Stimulated activated CD4-positive, alpha-beta T cell treated with anti-CD3 and anti-CD28 coated beads, Interleukin-4, amount 100 ng/mL, for 4 hours (primary cell): ENCODE measurements at places on chromosomes 3 and 15.

DNA sequence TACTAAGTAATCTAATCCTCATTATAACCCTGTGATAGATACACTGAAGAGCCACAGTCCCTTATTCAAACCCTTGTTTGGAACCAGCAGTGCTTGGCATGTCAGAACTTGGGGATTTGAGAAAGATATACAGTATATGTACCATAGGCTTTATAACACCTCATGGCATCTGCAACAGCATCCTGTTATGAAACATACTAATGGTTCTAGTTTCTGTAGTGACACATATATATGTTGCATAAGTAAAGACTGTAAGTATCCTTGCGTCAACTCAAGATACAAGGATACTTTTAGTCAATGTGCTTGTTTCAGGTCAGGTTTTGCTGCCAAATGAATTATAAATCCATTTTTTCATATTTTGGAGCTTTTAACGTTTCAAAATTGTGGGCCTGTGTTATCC is 58.5 kb downstream of the CCNL1 start:
- DNase-seq, result no peak

GRCh38 chr15:60708684-60709083 is 229.7 kb upstream of the ICE2 start:
- no peak for DNase-seq

- no peak for DNase-seq
Observed at GRCh38 chr15:36066757-36067156, 512.7 kb upstream of the CDIN1 start.

DNA sequence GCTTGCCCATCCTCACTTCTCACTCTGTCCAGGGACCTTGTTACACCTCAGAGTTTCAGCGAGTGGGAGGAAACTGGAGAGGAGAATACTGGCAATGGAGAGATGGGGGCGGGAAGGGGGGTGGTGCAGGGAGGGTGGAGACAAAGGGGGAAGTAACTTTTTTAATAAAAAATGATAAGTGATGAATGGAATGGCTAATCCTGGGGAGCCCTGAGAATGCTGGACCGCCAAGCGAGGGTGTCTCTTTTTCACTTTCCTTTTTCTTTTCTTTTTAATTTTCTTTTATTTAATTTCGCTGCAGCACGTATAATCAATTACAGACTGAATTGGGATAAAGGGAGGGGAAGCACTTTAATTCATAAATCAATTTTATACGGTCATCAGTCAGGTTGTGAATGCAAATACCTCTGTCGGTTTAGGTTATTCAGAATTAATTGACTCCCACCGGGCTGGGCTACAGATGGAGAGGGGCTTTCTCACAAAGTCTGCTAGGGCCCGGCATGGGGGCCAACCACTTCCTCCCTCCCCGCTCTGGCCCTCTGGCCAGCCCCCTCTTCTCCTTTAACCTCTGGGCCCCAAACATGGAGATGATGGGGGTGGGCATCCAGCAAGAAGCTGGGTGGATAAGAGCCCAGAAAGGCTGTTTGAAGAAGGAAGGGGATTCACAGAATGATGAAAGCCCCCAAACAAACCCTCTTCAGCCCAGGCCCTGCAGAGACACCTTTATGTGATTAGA is 106.8 kb upstream of the BOC start:
- no peak for DNase-seq

- no peak for DNase-seq
Observed at GRCh38 chr15:96320703-96321638, 9.5 kb upstream of the NR2F2 start.

DNA sequence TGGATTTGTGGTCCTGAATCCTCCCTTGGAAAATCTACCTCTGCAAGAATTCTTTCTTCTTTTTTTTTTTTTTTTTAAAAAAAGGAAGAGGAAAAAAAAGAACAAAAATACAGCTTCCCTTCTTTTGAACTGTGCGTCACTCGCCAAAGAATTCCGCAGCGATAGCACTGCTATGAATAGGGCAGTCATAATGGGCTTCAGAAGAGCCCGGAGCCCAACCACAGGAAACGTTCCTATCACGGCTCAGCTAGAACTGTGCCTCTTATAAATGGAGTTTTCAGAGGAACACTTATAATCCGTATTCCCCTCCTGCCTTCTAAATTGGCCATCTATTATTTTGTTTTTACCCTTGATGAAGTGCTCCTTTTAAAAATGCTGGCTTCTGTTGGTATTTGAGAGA is 227.7 kb downstream of the ADAMTS17 start:
- no peak for DNase-seq

- DNase-seq, result no peak
Observed at GRCh38 chr3:156657440-156657839, 16.9 kb upstream of the TIPARP start.

GRCh38 chr3:23129117-23129516 is 74.0 kb upstream of the UBE2E2 start:
- DNase-seq, result no peak

GRCh38 chr3:9696480-9697220 is 7.0 kb upstream of the CPNE9 start:
- no peak for DNase-seq

GRCh38 chr15:38038659-38039442 is 104.4 kb downstream of the TMCO5A start:
- DNase-seq, result no peak

- DNase-seq, result no peak
Observed at GRCh38 chr15:74269362-74270035, 33.4 kb downstream of the CCDC33 start.

- no peak for DNase-seq
Observed at GRCh38 chr15:25410649-25411048, 28.2 kb downstream of the UBE3A start.

GRCh38 chr3:97277708-97278107 is 463.3 kb downstream of the EPHA6 start:
- DNase-seq, result no peak

DNA sequence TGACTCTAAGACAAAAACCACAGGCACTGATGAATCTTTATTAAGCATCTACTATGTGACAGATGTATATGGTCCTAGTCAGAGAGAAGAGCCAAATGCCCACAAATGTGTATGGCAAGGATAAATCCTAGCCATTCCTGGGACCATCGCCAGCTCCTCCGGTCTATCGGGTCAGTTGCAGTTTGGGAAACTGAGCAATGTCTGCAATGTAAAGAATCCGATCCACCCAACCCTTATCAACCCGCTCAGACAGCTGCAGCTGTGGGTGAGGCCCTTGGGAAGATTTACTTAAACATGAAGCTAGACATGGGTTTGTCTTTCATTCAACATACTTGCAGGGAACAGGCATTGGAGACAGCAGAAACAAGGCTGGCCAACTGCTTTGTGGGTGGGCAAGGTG is 40.5 kb upstream of the CDV3 start:
- no peak for DNase-seq

DNA sequence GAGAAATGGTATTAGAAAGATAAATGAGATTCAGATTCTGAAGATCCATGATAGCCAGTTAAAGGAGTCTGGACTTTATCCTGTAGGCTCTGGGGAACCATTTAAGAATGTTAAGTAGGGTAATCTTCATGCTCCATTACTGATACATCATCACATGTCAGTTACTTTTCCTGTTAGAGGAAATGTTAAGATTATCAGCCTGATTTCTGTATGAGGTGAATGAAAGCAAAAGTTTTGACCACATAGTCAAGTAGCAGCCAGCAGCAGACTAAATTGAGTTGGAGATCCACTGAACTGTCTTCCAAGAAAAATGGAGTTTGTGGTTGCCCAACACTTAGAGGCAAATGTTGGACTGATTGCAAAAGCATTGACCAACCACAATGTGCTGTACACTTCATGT is 4.7 kb upstream of the COPB2 start:
- DNase-seq, result no peak

- DNase-seq, result no peak
Observed at GRCh38 chr3:67325231-67325630, 327.1 kb downstream of the KBTBD8 start.

GRCh38 chr3:190514413-190515153 is 698 bp downstream of the IL1RAP start:
- peak; percentile 22 for DNase-seq

GRCh38 chr3:88434001-88434400 is 284.2 kb downstream of the C3orf38 start:
- no peak for DNase-seq

DNA sequence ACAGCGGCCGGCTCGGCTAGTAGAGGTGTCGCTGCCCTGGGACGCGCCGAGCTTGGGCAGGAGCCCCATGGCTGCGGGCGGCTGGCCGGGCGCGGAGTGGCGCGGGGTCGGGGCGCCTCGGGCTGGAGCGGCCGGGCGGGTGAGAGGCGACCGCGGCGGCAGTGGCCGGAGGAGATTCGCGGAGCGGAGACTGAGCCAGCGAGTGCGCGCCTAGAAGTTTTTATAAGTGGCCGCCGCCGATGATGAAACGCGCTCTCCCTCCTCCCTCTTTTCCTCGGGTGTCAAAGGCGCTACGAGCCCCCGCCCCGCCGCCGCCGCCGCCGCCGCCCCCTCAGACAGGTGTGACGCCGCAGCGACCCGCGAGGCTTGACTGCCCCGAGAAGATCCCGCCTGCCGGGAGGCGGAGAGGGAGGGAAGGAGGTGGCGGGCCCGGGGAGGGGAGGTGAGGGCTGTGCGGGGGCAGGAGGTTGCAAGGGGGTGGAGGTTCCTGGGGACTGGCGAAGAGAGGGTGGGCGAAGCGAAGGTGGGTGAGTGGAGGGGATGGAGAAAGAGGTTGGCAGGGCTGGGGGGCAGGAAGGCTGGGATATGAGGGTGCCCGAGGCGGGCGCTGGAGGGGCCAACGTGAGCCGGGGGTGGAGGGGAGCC is at the start of gene SLCO2A1:
SLCO2A1 (minus strand) TSS at position 192 of the 645 bp plus-strand sequence; CDS start at position 69, 123 bp downstream.
- no peak for DNase-seq

DNA sequence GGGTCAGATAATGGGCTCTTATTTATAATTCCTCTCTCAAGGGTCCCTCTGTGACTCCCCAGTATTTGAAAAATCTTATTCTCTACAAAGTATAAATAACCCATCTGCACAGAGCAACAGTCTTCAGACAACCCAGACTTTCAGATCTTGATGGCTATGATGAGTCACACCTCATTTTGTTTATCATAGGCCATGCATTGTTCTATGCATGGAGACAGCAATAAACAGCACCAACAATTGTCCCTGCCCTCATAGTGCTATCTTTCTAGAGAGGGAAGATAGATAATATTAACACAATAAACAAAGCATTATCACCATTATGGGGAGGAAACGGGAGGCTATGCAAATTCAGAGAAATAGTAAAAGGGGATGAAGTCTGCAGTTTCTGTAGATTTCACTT is 13.4 kb downstream of the FHIT start:
- DNase-seq, result no peak

GRCh38 chr15:99059010-99059981 is 45.6 kb upstream of the SYNM start:
- peak; percentile 62 for DNase-seq

GRCh38 chr3:172101107-172101506 is 61.7 kb downstream of the FNDC3B start:
- no peak for DNase-seq

DNA sequence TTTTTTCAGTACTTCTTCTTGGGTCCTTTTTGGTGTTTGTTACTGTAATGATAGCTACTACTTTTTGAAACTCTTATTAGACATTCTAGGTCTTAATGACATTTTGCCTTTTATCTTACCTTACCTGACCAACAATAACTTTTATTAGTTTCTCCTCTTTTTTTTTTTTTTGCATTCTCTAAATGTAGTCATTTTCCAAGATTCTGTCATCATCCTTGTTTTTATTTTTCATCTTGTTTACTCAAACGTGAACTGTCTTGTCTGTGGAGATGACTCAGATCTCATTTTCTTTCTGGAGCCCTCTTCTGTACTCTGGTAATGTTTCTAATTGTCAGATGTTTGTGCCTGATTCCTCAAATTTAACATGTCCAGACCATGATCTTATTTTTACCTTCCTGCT is 2.9 kb downstream of the ABHD5 start:
- DNase-seq, result no peak

GRCh38 chr15:87901008-87901407 is 355.5 kb downstream of the NTRK3 start:
- DNase-seq, result no peak

GRCh38 chr3:135513106-135514059 is 452.1 kb upstream of the PPP2R3A start:
- DNase-seq, result no peak

DNA sequence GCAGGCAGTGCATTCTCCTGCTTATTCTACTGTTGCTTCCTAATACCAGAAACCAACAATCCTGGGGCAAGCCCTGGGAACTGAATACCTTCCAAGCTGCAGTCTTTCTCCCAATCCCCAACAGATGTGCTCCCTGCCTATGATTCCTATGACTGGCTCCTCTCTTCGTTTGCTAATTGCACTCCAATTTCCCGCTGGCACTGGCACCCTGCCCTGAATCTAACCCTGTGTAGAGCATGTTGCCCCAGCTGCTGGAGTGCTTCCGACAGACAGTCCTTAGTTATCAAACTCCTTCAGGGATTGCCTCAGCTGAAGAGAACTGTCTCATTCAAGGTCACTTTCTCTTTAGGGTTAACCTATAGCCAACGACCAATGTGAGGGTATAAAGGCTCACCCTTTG is 214.1 kb downstream of the NECTIN3 start:
- DNase-seq, result no peak

GRCh38 chr3:64318668-64319271 is 93.5 kb upstream of the PRICKLE2 start:
- DNase-seq, result no peak

DNA sequence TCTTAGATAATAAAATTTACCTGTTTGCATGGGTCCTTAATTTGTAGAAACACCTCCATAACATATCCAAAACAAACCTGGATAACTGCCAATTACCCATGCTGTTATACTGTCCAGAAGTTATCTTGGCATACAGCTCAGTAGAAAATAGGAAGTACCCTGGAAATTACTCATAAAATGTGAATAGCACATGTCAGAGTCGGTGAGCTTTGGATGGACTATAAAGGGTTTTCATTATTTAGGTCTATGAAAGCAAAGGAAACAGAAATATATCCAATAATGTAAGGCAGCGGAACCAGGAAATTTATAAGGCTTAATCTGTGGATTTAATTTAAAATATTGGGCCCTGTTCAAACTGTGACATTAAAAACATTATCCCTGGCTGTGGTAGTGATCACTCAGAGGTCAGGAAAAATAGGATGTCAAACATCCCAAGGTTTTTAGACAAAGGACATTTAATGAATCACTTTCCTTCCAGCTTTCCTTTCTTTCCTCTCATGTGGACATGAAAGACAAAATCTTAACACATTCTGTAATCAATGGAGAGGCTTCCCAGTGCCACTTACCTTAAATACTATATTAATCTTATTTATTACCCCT is 459.0 kb upstream of the DPH6 start:
- no peak for DNase-seq

GRCh38 chr3:96012939-96013338 is 801.5 kb upstream of the EPHA6 start:
- no peak for DNase-seq

DNA sequence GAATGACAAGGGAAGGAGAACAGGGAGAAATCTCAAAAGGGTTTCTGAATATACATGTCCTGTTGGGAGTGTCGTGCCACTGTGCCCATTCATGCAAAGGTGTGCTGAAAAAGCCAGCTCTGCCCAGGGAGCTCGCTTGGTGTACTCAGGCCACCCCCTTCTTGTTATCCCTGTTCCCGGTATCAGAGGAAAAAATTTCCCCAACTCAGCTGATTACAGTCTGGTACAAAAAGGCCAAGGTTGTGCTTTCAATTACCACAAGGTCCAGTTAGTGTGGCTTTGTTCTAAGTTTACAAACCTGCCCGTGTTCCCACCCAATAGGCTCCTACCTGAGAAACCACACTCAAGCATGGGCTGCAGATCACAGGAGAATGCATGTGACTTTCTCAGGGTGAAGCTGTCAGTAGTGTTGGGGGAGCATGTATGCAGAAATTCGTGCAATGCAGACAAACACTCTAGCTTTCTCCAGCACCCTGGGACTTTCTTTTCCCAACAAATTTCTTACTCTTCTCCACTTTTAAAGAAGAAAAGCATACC is 648.5 kb downstream of the NR2F2 start:
- no peak for DNase-seq

GRCh38 chr3:158790901-158791589 is 10.8 kb upstream of the MFSD1 start:
- DNase-seq, result no peak
